ENCODE measurements at places on chromosomes 3 and 15.

GRCh38 chr15:55118344-55118870 lies 78.3 kb downstream of the RSL24D1 start:
- no peak for DNase-seq

GRCh38 chr3:120641696-120642246 lies 40.3 kb downstream of the HGD start:
- no peak for DNase-seq

GRCh38 chr3:37882711-37883110 lies 21.0 kb downstream of the CTDSPL start:
- DNase-seq: no peak

GRCh38 chr3:143586576-143586975 lies 261.7 kb downstream of the SLC9A9 start:
- no peak for DNase-seq

- no peak for DNase-seq
Measured at GRCh38 chr15:28110481-28110881, 11.4 kb upstream of the OCA2 start.

- DNase-seq: no peak
Measured at GRCh38 chr15:63231206-63231605, 41.8 kb downstream of the RAB8B start.

- no peak for DNase-seq
Measured at GRCh38 chr3:73228959-73229358, 167.5 kb downstream of the EBLN2 start.

DNA sequence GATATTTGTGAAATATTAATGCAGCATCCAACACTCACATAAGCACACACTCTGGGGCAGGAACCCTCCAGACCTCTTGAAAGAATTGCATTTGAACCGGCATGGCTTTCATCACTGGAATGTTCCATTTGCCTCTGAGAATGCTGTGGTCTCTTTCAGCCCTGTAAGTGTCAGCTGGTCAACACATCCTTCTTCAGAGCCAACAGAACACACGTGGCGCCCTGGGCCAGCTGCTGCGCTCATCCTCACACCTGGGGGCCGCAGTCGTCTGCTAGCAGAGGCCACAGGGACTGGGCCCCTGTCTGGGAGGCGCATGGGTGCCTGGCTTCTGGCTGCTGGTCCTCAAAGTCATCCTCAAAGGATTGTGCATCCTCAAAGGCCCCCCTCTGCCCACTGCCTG lies 71.4 kb upstream of the HERC1 start:
- no peak for DNase-seq

DNA sequence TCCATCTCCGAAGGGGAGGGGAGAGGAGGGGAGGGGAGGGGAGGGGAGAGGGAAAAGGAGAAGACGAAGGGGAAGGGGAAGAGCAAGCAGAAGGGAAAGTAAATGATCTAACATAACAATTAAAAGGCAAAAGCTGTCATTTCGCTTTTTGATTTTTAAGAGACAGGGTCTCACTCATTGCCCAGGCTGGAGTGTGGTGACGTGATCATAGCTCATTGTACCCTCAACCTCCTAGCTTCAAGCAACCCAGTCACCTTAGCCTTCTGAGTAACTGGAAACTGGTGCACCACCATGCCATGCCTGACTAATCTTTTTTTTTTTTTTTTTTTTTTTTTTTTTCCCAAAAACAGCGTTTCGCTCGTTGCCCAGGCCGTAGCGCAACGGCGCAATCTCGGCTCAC lies 22.6 kb downstream of the ADAM10 start:
- no peak for DNase-seq

DNA sequence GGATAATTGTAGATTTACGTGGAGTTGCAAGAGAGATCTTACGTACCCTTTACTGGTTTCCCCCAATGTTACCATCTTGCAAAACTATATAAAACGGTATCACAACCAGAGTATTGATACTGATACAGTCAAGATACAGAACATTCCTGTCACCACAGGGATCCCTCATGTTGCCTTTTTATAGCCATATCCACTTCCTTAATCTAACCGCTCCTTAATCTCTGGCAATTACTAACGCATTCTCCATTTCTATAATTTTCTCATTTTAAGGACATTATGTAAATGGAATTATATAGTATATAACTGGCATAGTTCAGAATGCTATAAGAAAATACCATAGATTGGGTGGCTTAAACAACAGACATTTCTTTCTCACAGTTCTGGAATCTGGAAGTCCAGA lies 61.1 kb downstream of the SEC22A start:
- DNase-seq: no peak

- DNase-seq: no peak
Measured at GRCh38 chr3:126445506-126445905, 30.2 kb downstream of the ZXDC start.

GRCh38 chr3:129936757-129937156 lies 37.8 kb upstream of the TRH start:
- DNase-seq: no peak

GRCh38 chr15:89132611-89133507 lies 44.6 kb downstream of the ABHD2 start:
- no peak for DNase-seq

DNA sequence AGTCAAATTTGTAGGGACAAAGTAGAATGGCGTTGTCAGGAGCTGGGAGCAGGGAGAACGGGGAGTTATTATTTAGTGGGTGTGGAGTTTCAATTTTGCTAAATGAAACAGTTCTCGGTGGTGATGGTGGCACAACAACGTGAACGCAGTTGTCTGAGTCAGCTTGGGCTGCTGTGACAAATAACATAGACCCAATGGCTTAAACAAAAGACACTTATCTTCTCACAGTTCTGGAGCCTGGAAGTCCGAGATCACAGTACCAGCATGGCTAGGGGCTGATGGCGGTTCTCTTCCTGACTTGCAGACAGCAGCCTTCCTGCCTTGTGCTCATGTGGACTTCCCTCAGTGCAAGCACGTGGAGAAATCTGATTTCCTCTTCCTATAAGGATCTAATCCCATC lies 90.2 kb downstream of the CHSY1 start:
- no peak for DNase-seq

DNA sequence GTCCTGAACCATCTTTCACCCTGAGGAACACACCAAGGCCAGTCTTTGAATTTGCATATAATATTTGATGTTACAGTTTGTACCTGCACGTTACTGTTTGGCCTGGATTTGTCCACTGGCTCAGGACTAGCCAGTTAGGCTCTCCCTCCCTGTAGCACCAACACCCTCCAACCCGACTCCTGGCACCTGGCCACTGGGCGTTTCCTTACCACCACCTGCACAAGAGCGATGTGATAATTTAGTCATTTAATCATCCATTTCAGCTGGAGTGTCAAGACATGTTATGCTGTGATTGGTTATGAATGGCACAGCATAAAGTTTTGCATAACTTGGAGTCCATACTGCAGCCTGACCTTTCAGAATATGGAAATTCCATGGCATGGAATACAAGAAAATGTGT lies 242.4 kb downstream of the KCNMB2 start:
- DNase-seq: no peak

GRCh38 chr3:114651555-114651954 lies 357.7 kb downstream of the TIGIT start:
- no peak for DNase-seq

DNA sequence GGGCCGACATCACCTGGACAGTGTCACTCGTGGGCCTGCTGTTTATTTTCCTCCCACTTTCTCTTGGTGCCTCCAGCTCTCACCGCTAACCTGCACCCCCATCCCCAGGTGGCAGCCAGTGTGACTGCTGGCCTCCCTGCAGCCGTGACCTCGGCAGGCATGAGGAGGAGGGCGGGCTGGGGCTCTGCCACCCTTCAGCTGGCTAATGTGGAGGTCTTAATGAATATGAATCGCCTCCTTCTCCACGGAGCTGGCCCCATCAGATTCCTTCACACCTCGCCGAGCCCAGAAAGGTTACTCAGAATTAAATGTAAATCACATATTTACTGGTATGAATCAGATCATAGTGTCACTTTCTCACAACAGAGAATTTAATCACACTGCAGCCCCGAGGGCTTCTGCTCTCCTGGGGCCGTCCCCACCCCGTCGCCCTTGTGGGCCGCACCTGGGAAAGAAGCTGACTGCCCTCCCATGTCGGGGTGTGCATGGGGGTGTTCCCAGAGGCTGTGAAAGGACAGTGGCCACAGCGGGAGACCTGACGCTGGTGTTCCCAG lies 171.1 kb upstream of the TLE3 start:
- DNase-seq: no peak

DNA sequence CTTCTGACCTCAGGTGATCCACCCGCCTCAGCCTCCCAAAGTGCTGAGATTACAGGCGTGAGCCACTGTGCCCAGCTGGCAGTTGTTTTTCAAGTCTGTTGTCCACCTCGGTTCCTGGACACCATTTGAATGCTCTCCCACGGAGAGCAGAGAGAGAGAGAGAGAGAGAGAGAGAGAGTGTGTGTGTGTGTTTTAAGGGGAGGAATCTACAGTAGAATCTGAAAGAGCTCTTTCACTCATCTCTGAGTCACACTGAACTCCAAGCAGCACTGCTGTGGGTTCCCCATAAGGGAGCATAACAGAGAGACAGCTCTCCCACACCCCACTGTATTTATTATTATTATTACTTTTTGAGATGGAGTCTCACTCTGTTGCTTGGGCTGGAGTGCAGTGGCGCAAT lies 156.6 kb downstream of the RPLP1 start:
- no peak for DNase-seq

- no peak for DNase-seq
Measured at GRCh38 chr15:55829826-55830225, 86.9 kb upstream of the PRTG start.

GRCh38 chr3:48474619-48475018 lies 28.1 kb downstream of the ATRIP start:
- no peak for DNase-seq

GRCh38 chr3:182005701-182006100 lies 294.0 kb downstream of the SOX2 start:
- DNase-seq: no peak

DNA sequence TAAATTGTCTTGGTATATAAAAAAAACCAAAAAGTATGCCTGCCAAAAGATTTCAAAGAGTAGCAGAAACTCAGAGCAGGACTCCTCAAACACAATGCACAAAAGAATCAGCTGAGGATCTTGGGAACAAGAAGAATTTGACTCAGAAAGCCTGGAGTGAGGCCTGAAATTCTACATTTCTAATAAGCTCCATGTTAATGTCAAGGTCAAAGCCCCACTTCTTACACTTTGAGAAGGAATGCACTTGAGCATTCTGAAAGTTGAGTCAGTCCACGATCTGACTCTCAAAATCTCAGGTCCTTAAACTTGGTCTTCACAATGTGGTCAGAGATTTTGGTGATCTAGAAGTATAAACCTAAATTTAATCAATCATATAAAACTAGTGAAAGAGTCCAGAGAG lies 910.0 kb upstream of the GBE1 start:
- no peak for DNase-seq

DNA sequence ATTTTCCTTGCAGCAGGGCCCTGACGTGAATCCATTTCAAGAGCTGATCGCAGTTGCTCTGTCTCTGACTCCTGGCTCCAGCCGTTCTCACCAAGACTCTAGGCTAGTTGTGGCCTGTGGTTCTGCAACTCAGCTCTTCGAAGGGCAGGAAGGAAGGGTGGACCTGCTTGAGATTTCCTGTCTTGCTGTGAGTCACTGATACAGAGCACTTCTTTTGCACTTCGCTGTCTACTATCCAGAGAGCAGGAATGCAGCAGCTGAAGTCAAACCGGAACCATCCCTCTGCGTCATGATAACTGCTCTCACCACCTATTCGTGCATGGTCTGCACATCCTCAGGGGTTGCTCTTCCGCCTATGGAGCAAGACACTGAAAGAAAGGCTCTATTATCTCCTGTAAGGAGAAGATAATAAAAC lies 59.7 kb downstream of the RAP2B start:
- DNase-seq: peak; percentile 11

DNA sequence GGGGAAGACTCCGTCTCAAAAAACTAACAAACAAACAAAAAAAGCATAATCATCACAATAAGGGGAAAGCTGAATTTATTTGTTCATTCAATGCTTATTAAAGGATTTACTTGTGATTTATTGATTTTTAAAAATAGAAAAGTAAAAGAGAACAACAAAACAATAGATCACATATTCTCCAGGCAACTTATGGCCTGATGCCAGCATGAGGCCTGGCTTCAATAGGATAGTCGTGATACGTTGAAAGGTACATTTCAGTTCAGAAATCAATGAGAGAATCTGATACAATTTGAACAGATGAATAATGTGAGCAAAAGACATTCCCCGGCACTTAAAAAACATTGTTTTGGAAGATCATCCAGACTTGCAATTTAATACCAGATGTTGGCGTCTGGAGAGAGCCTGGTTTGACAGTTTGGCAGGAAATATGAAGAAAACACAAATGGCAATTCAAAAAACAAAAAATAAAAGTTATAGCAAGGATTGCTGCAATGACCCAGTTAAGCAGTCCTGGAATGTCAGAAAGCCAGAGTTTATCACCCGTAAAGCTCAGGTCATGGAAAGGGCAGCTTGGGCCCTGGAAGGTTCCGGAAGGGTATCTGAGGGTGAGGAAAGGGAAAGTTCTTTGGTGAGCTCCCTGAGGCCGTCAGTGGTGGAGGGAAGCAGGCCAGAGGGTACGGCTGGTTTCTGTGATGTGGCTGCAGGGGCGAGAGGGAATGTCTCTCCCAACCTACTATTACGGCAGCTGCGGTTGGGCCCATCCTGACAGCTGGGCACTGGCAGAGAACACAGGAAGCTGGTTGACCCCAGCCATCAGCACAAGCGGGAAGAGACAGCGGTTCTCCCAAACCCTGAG lies 230.2 kb upstream of the HES1 start:
- no peak for DNase-seq

DNA sequence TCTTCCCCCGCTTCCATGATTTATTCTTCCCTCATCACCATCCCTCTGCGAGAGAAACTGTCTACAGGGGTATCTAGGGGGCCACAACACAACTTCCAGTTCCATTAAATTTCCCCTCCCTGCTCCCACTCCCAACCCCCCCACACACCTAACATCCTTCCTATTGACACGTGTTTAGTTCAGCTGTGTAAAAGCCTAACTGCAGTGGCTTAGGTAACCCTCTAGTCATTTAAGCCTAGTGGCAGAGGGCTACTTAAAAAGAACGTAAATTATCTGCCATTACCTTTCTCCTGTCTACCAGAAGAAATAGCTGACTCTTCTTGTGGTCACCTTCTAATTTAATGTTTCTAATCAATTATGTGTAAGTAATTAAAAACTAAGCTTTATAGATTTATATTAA lies 56.3 kb downstream of the ZNF148 start:
- DNase-seq: no peak
